ENCODE measurements at places on chromosomes 5 and 9.

DNA sequence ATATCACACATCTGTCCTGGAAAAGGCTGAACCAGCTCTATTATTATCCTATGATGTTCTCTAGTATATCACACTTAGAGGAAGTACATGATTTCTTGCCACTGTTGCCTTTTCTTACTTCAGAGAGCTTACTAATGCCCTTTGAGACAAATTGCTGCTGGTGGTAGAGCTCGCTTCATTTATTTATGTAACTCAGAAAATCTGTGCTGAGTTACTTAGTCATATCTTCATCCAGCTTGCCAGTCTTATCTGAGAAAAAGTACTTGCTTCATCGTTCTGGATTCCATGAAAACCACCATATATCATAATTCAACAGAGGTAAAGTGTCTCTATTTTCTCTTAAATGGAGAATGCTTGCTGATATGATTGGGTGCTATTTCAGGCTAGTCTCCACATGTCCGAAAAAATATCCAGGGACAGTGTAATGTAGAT, 26.6 kb downstream of the PTPDC1 start:
- DNase-seq = no peak

- no peak for DNase-seq
Measured at GRCh38 chr5:140005145-140005591, 37.9 kb downstream of the NRG2 start.

DNA sequence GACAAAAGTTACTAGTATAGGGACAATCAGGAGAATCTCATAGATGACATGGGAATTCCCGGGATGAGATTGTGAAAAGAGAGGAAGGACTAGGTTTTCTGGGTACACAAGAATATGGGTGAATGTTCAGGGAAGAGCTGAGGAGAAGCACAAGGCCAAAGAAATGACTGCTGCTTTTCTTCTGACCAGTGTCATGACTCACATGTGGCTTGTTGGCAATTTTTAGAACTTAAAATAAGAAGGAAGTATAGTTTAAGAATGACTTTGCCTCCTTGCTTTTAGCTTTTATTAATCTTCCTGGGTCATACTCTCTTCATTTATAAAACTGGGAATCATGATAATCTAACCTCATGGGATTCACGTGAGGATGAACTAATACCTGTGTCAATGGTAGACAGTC, 652.4 kb upstream of the MEF2C start:
- DNase-seq = no peak

DNA sequence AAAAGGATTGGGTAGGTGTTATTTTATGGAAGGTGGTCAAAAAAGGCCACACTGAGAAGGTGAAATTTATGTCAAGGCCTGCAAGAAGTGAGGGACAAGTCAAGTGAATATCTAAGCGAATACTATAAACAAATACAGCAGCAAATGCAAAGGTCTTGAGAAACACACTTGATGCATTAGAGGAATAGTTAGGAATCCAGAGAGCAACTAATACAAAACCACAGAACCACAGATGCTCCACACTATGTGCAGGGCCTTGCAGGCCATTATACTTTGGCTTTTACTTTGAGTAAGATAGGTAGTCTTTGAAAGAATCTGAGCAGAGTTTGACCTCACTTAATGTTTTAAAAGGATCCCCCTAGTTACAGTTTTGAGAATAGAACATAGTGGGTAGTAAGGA, 4.6 kb downstream of the ZNF622 start:
- no peak for DNase-seq

DNA sequence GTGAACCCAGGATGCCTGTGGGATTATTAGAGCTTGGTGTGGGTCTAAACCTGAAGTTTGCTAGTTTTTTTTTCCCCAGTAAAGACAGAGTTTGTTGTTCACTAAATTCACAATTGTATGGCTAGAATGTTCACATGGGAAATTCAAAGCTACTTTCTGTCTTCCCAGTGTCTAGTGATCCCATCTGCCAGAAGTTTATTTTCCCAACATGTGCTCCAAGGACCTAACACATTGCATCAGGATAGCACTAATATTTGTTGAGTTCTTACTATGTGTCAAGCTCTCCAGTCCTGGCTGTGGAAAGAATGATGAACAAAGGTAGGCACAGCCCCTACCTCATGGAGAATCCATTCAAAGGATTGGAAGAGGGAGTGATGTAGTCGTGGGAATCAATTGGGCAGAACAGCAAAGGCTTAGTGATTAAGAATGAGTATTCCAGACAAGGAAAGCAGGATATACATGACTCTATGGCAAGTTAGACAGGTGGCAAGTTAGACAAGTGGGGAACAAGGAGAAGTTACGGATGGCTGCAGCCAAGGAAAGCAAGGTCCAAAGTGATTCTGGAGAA, 521.5 kb upstream of the WWC1 start:
- no peak for DNase-seq

DNA sequence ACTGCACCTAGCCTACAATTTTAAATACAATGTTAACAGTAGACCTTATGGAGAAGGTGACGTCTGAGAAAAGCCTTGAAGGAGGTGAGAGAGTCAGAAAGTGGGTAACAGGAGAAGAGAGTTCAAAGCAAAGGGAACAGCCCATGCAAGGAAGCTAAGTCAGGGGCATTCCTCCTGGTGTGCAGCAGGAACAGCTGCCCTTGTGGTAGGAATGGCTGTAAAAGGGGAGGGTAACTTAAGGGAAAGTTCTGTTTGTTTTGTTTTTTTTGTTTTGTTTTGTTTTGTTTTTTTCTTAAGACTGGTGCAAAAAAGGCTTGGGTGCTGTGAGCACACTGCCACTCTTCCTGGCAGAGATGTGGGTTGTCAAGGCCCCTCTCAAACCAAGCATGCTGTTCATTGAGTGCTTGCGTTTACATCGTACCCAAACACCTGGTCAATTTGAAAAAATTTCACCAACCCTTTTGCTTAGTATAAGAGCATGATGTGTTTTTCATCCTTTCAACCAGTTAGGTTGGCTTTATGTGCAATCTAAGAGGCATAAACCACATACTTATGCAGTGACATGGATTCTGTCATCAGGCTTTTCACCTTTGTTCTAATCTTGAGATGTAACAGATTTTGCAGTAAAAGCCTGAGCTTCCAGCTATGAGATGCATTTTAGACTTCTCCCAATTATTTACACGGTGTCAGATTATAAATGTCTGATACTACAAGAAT, 279.7 kb downstream of the GLIS3 start:
- DNase-seq = no peak

- DNase-seq = no peak
Measured at GRCh38 chr5:172954751-172955159, 4.5 kb upstream of the RPL26L1 start.

GRCh38 chr5:141476132-141476911, 556 bp downstream of the PCDHGC3 start:
- no peak for DNase-seq

DNA sequence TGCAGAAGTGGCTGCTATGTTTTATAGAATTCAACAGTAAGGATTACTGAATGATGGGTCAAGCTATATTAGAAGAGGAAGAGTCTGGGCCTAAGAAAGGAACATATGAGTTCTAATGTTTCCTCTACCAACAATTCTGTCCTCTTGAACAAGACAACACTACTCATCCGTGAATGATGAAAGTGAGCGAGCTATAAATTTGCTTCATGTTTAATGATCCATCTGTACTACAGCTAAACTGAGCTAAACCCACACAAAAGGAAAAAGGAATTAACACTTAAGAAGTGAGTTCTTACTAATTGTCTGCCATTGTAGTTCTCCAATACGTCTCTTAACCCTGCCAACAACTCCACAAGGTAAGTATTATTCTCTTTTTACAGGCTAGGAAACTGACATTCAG, 204.4 kb downstream of the GLIS3 start:
- DNase-seq = no peak

- DNase-seq = no peak
Measured at GRCh38 chr5:403995-404394, 39.0 kb upstream of the EXOC3 start.

GRCh38 chr9:75891771-75892215, 1.3 kb downstream of the PCSK5 start:
- no peak for DNase-seq

DNA sequence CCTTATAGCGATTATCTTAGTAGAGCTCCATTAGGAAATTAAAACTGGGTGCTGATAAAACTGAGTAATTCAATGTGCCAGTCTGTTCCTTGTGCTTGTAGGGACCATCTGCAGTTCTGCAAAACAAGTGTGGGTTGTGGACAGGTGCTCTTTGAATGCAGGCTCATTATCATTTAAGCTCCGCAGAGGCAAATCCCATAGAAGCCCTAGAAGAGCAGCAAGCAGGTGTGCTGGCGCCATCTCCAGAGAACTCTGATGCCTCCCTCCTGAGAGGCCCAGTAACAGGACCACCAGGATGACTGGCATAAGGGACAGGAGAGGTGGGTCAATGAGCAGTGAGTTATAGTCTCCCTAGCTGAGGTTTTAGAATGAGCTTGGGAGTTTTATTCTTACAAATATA, 1342.4 kb upstream of the DMAC1 start:
- DNase-seq = no peak

GRCh38 chr5:135326296-135327254, 72.5 kb downstream of the MACROH2A1 start:
- DNase-seq = no peak

GRCh38 chr5:168683247-168683926, 104.2 kb upstream of the PANK3 start:
- DNase-seq = no peak

DNA sequence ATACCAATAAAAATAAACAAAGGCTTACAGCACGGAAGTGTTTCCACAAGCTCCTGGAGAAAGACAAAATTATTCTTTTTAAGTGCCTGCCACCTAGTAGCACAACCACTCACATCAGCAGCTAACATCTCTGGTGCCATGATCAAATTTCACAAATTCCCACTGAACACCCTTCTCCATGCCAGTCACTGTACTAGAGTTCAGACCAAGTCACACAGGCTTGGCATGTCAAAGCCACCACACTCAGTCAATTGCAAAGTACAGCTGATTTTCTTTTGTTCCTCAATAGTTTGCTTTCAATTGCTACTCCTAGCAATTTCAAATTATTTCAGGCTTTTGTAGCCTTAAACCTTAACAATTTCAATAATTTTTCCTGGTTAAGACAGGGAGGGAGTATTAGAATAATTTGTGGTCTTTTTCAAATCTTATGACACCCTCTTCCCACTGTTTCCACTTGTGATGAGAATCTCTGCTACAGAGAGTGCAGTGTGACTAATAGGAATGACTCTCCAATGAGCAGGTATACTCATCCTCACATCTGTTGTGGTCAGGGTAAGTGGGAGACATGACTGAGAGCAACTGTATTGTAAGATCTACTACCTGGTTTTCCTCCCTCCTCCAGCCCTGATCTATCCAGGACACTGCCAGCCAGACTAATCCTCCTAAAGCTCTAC, 46.2 kb downstream of the RNF145 start:
- no peak for DNase-seq

DNA sequence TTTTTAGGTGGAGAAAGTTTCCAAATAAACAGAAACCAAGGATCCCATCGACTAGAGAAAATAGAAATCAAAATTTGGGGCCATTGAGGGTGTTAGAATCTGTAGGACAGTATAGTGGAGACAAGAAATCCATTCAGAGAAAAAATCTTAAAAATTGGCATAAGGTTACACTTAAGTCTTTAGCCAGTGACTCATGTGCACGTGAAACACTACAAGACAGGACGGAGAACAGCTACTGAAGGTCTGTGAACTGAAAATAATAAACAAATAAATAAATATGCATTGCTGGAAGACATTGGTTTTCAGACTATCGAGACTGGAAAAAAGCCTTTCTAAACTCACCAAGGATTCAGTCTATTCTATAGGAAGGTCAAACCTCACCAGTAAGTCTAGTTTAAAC, 1955.5 kb downstream of the MAT2B start:
- DNase-seq = no peak

DNA sequence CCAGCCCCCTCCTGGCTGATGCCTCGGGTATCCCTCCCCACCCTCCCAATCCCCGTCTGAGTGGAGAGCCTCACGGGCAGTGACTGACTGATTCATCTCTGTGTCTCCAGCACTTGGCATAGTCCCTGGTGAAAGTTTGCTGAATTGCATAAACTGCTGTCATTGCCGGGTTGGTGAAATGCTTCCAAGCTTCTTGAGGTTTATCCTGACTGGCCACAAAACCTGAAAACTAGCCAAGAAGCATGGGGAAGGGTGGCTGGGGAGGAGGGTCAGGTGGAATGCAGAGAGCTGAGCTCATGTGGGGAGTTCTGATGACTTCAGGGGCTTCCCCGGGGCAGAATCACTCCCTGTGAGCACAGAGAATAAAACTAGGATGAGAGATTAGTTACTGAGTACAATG, 56.9 kb upstream of the GGTA1 start:
- DNase-seq = no peak

DNA sequence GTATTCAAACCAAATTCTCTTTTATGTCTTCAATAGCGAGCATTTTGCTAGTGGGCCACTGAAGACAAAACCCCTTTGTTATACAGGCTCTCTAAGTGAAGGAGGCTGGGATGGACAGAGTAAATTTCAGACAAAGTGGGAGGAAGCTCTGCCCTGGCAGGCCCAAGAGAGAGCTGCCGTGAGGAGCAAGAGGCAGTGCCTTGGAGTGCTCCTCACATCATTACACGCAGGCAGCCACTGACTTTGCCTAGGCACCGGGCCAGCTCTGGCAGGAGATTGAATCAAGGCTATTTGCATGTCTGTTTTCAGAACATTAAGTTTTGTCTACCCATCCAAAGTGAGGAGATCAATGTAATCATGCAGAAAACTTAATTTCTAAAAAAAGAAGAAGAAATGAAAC, 167.7 kb downstream of the CCDC192 start:
- DNase-seq = no peak

DNA sequence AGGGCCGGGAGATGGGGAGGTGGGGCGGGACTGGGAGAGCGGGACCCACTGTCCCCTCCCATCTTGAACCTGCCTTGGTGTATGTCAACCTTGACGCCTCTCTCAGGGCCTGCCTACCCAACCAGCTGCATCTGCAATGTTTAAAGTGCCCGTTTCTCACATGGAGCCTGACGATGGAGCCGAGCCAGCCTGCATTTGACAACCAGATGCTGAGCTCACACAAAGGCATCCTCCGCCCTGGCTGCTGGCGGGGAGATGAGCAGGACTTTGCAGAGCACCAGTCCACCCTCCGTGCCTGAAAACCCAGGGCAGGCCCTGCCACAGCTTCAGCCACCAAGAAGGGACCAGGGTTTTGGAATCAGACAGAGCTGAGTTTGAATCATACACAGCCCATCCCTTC, 141.1 kb upstream of the SMIM23 start:
- no peak for DNase-seq

- no peak for DNase-seq
Measured at GRCh38 chr9:37967014-37967760, 63.3 kb upstream of the SLC25A51 start.

DNA sequence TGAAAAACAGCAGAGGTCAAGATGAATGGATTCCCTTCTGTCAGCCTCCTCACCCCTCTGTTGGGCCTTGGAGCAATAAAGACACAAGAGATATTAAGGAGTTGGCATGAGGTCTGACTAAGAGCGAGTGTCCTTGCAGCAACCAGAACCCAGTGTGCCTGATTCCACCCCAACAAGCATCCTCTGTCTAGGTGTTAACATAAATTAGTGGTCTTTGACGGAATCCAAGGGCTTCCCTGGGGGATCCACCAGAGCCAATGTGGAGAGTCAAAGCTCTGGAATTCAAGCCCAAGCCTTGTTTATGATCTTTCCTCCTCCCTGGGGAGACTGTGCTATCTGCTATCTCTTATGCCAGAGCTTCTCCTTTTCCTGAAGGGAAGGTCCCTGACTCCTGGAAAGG, 128.1 kb upstream of the SMIM23 start:
- DNase-seq = no peak

- no peak for DNase-seq
Measured at GRCh38 chr5:81058121-81058520, 98.0 kb downstream of the RASGRF2 start.
